Common myeloid progenitor, CD34-positive (primary cell): ENCODE measurements at places on chromosomes 11 and 22.

DNA sequence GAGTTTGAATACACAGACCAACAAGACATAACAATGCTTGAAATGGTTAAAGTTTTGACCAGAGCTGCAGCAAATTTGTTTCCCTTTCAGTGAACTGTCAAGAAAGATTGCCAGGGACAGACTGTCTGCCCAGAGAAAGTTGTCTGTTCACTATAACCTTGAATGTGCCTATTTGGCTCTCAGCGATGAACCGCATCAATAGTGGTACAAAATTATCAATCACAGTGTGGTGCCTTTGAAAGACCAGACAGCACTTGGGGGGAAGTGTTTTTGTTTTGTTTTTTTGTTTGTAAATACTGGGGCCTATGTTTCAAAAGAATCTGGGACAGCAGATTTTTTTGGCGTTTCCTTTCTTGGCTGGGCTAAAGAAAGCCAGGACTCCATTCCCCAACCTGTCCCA is 123.1 kb downstream of the CD44 start:
- no peak for DNase-seq

DNA sequence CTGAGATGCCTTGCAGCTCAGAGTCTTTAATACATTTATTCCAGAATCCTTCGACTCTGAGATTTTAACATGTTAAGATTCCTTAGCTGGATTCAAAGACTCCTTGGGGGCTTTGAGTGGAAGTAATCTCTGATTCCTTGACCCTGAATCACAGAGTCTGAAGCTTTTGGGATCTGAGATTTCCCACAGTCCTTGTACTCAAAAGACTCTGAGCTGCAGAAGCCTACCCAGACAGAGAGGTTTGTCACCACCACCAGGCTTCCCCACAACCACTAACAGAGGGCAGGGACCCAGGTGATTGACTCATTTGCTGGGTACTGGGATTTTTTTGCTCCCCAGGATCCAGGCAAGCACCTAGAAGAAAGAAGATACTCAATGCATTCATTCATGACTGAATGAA is 1.4 kb upstream of the SERPINH1 start:
- DNase-seq = no peak

GRCh38 chr11:130550150-130550549 is 101.7 kb downstream of the ADAMTS15 start:
- DNase-seq = no peak

DNA sequence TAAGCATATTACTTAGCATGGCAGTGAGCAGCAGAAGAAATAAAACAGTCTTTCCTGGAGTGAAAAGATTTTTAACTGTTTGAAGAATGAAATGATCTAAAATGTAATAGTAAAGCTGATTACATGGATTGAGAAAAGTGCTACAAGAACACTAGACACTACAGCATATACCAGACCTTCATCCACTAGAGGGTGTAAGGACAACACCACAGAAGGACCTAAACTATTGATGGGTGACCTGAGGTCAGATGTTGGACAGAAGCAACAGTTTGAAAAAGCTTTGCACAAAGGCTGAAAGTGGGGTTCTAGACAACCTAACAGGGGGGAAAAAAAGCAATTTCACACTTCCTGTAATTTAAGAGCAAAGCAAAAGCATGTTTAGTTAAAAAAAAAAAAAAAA is 97.7 kb downstream of the RBFOX2 start:
- DNase-seq = peak; percentile 76

- peak; percentile 21 for DNase-seq
These were observed 69.1 kb upstream of the OR5AN1 start for GRCh38 chr11:59289356-59290181.

DNA sequence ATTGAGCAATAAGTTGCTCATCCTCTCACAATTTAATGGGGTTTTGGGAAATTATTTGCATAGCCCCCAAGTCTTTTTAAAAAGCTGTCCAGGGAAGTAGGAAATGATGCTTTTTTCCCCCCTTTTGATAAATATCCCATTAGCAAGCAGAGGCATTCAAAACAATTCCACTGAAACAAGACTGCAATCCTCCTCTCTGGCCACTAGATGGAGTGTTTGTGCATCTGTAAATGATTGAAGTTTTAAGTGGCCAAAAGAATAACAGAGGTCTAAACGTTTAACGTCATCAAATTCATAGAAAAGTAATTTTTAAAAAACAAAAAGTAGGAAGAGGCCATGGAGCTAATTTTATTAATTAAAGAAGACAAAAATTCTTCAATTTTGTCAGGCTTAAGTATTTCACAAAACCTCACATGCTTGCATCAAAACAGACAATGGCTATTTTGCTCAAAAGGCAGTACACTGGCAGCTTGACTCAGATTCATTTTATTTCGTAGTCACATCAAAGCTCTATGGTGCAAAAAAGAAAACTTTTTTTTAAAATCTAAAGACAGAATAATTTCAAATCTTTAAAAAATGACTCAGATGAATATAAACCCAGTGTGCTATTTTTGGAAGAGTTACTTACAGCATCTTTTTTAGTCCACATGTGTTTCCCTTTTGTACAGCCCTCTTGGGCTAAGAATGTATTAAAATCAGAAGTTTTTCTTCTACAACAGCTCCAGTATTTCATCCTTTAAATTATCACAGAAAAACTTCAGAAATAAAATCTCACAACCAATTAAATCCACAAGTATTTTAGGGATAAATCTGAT is 17.8 kb downstream of the CHORDC1 start:
- DNase-seq = peak; percentile 76

GRCh38 chr11:47216121-47216798 is 1.5 kb downstream of the DDB2 start:
- peak; percentile 48 for DNase-seq

GRCh38 chr11:123265951-123266350 is 70.9 kb upstream of the CLMP start:
- no peak for DNase-seq

- peak; percentile 73 for DNase-seq
These were observed 7.4 kb downstream of the DUSP8 start for GRCh38 chr11:1564535-1565172.

DNA sequence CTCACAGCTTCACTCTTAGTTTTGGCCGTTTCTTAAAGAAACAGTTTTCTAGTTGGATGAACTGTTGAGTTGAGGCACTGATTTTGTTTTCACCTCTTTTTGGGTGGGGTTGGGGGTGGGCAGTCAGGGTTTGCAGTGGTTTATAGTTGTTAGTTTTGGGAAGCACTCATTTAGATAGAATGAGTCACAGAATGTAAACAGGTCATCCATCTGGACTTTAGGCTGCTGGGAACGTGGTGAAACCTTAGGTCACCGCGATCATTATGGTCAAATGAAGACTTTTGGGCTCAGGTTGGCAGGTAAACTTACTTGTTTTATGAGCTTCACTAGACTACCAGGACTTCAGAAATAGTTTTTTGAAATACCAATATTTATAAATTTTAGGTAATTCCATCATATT is 48.4 kb downstream of the CSTPP1 start:
- DNase-seq = no peak

DNA sequence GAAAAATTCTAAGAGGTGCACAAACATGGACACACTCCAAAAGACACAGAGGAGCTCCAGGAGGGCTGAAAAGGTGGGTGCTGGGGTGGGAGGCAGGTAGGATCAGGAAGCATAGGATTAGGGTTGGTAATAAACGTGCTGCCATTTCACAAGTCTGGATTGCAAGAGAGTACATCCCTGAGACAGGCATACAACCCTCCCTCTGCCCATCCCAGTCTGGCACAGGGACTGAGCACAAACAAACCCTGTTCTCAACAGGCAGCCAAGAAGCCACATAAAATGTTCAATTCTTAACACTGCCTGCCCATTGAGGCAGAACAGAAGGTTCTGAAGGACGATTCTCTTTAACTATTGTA is 18.5 kb downstream of the SLC35F2 start:
- DNase-seq = no peak

DNA sequence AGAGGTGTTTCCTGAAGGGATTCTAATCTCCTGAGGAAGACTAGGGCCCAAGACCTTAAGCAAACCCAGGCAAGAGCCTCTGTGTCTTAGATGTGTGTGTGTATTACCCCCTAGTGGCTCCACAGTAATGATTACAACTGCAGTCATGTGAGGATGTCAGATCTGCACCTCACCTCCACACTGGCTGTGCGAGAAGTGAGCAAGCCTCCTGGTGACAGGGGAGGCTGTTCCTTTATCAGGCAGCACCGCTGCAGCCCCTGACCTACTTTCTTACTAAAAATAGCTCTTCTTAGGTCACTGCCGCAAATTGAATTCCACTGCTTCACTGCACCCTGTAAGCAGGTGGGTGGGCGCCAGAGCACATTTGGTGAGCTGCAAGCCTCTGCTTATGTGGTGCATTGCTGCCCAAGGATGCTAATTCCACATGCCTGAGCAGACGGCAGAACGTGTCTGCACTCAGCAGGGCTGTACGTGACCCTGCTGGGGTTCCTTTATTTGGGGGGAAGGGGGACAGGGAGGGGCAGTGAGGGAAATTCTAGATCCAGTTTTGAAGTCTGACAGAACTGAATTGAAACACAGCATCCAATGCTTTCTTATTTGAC is 112.4 kb downstream of the KCNC1 start:
- DNase-seq = no peak

- DNase-seq = no peak
These were observed 274.6 kb downstream of the BUD13 start for GRCh38 chr11:116498161-116498560.

- no peak for DNase-seq
These were observed 5.3 kb upstream of the CDC42BPG start for GRCh38 chr11:64849598-64850356.

GRCh38 chr22:30212363-30212995 is 34.1 kb downstream of the LIF start:
- DNase-seq = no peak

DNA sequence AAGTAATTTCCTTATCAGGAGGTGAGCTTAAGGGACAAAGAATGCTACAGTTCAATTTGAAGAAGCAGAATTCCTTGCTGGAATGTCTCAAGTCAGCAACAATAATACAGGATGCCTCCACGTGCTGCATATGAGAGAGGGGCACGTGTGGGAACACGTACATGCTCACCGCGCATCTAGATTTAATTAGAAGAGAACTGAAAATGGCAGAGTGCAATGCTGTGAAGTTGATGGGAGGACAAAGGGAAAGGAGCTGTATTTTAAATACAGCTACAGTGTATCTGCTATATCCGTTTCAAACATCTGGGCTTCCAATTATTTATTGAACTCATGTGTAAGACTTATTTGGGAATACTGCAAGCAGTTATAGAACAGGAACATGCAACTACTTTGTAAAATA is 328.7 kb downstream of the SOX6 start:
- no peak for DNase-seq

- DNase-seq = peak; percentile 19
These were observed 2.1 kb downstream of the C11orf16 start for GRCh38 chr11:8930456-8931175.

- no peak for DNase-seq
These were observed 422 bp upstream of the LGR4 start for GRCh38 chr11:27473017-27473406.

DNA sequence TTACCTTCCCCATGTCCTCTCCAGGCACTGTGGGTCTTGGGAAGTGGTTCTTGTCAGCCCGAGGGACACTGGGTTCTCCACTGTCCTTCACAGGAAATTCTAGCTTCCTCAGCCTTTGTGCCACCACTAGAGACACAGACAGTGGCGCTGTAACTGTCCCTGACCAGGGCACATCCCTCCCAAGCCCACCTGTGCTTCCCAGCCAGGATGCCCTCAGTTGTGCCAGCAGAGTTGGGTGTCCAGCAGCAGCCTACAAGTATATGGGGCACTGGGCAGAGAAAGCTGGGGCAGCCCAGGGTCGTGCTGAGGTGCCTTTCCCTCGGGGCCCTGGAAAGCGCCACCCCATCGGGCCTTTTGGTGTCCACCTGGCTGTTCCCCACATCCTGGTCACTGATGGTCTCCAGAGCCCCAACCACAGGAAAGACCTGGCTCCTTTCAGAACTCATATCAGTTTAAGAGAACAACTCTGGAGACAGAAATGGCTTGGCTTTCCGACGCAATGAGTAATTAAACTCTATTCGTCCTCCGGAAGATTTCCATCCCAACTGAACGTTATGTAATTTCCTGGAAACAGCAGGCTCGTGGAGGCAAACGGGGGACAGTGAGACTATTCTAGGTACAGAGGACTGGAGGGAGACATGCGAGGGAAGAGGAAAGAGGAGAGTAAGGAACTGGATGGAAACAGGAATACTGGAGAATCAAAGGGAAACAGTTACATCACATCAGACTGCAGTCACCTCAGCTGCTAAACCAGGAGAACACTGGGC is 28.6 kb downstream of the PPP2R1B start:
- no peak for DNase-seq

GRCh38 chr11:115919341-115920091 is 415.3 kb upstream of the CADM1 start:
- DNase-seq = peak; percentile 22

- peak; percentile 9 for DNase-seq
These were observed 533 bp downstream of the SERGEF start for GRCh38 chr11:18012122-18012905.
